CD4-positive, alpha-beta T cell treated with Interferon gamma for 1 hour (primary cell): ENCODE measurements at places on chromosomes 4 and X.

DNA sequence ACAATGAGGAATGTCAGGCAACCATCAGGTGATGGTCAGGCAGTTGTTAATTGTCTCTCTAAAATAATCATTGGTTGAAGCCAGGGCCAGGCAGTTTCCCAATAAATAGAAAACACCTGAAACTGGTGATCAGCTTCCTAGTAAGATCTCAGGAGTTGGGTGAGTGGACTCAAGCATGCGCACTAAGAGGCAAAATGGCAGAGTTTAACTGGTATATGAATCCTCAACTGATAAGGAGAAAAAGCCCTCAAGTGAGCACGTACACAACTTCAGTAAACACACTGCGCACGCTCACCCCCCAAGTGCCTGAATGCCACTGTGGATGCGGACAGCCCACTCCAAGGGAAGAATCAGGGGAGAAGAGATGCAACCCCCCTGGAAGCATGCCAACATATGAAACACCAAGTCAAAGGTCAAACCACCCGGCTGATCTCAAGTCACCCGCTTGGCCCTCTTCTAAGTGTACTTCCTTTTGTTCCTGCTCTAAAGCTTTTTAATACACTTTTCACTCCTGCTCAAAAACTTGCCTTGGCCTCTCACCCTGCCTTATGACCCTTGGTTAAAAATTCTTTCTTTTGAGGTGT is 39.9 kb downstream of the LNX1 start:
- DNase-seq: no peak

GRCh38 chr4:6322761-6323566 is 53.3 kb downstream of the WFS1 start:
- no peak for DNase-seq

GRCh38 chr4:86043755-86044592 is 315.9 kb downstream of the MAPK10 start:
- no peak for DNase-seq

DNA sequence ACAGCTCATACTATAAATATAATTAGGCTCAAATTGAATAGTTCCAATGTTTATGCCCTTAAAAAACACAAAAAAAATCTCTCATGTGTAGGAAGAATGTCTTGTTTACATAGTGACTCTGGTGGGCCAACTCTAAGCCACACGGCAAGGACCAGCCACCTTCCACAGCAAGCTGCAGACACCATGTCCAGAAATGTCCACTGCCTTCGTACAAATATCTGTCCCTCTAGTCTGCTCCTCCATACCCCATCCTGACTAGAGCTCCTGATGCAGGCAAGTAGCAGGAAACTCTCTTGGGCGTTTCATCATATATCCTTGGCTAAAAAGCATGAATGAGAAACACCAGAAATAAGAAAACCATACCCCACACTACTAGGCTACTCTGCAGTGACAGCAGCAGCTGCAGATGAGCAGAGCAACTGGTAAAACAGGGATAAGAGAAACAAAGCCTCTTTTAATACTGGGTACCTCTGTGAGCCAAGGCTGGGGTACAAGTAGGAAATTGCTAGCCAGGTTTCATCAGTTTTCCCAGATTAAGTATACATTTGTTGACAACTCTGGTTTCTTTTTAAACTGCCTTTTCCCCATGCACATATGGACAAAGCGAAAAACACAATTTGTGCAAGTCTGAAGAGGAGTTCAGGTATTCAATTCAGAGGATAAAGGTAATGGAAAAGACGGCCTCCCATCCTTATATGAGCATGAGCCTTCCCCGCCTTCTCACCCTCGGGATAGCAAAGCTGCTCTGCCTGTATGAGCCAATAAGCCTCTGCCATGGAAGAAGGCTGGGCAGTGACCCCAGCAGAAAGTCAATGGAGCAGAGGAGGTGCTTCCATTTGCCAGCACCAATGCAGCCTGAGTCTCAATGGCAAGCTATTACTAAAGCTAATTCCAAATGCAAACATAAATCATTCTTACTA is 245.4 kb downstream of the DCLK2 start:
- DNase-seq: no peak

- no peak for DNase-seq
Measured at GRCh38 chr4:6986072-6986780, 56.9 kb upstream of the TADA2B start.

DNA sequence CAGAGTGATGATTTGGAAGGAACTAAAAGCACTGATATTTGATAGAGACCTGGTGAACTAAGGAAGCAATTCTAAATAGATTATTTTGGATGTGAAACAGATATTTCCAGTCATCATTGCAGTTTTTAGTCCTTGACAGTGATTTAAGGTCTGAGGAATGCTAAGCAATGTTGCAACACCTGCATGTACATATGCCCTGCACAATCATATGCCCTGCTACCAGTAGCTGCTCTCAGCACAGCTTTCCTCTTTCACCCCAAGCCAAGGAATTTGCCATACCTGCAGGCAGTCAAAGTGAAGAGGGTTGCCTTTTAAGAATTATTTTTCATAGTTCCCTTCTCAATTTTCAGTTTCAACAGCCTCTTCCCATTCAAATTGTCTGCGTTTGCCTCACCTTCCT is 8.7 kb upstream of the FAM47A start:
- DNase-seq: no peak

- DNase-seq: no peak
Measured at GRCh38 chr4:120062663-120063195, 3.9 kb downstream of the MAD2L1 start.

DNA sequence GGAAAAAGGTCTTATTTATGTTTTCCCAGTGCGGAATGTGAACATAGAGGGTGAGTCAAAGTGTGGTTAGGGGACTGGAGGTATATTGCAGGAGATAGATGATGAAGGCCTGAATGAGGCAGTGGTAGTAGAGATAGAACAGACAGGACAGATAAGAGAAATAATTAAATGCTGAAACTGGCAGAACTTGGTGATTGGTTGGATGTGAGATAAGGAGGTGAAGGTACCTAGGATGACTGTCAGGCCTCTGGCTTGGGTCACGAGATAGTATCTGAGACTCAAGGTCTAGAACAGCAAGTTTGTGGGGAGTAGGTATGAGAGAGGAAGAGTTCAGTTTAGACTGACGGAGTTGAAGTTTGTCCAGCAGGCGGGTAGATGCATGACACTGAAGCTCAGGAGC is 3.5 kb downstream of the MND1 start:
- no peak for DNase-seq

DNA sequence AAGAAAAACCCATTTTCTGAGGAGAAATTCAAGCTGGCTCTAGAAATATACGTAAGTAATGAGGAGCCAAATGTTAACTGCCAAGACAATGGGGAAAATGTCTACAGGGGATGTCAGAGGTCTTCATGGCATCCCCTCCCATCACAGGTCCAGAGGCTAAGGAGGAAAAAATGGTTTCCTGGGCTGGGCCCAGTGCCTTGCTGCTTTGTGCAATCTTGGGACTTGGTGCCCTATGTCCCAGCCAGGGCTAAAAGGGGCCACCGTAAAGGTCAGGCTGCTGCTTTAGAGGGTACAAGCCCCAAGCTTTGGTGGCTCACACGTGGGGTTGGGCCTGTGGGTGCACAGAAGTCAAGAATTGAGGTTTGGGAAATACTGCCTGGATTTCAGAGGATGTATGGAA is 17.2 kb upstream of the IGFBP7 start:
- no peak for DNase-seq

- no peak for DNase-seq
Measured at GRCh38 chrX:74450803-74451449, 29.6 kb downstream of the SLC16A2 start.

DNA sequence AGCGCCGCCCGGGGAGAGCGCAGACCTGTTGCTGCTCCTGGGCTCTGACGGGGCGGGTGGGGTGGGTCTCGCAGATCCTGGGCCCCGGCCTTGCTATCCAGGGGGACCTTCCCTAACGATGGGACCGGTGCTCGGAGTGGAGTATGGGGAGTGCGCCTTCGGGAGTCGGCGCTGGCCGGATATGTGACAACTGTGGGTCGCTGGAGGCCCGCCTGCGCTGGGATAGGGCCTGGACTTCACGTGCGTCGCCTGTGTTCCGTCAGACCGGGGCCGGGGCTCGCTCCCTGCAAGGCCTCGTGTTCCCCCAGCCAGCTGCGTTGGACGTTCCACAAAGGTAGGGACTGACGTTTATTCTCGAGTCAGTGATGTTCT is 1.3 kb downstream of the TBL1X start:
- peak; percentile 20 for DNase-seq

DNA sequence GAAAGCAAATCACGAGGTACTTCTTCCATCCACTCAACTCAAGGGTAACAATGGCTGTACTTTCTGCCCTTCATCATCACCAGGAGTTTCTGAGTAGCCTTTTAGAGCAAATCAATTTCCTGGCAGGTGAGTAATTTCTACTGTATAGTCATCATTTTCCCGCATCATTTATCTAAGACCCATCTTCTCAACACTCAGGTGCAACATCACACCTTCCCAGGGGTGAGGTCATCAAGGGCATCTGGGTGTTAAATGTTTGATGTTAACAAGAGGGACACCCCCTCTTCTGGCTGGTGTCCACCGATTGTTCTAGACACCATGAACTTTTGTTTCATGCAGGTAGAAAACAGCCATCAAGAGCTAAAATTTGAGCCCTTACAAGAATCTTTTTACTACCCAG is 313.4 kb upstream of the MAGEB2 start:
- no peak for DNase-seq

DNA sequence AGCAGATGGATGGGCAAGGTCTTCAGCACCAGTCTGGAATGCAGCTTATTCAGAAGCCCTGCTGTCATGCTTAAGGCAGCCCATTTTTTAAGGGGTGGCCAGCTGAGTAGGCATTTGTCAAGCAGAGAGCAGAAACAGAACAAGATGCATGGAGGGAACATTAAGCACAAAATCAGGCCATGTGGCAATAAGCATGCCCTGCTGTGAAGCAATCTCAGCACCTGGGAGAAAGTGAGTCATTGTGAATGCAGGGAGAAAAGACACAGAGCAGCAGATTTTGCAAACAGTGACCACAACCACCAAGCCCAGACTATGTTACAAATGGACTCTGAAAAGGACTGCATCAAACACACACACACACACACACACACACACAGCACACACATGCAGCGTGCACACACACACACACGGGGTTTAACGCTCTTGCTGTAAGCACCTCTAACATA is 94.1 kb upstream of the GALNT7 start:
- DNase-seq: no peak

DNA sequence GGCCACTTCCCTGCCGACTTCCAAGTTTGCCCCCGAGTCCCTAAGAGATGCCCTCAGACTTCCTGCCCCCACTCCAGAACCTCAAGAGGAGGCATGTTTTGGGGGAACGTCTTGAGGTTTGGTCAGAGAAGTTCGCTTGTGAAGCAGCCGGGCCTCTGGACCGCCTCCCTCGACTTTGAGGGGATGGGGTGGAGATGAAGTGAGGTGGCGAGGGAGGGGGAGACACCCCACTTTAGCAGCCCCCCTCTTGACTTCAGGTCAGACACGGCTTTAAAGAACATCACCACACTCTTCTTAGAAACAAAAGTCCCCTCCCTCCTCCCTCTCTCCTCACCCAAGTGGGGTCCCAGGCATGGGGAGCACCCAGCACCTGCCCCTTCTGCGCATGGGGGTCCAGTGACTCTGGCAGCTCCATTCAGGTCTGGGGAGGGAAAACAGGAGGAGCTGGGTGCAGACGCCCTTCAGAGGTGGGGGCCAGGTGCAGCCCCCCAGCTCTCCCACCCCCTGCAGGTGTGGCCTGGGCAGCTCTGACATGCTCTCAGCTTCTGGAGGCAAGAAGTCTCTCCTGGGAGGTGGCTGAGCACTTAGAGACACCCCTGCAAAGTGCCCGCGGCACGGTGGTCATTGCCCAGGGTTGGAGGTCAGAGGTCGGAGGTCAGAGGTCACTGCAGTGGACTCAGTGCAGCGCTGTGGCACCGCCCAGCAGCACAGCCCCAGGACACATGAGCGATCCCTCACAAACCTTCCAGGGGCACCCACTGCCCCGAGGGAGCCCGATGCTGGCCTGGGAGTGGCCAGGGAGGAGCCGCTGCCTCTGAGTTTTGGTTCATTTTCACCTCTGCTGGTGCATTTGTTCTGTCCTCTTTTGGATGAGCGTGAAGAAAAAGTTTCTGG is 108.8 kb downstream of the CPZ start:
- DNase-seq: no peak

GRCh38 chr4:1792832-1793495 is at the start of gene FGFR3:
Gene FGFR3 (plus strand): TSS chr4:1793293. CDS start chr4:1793935, 642 bp downstream.
- DNase-seq: no peak

DNA sequence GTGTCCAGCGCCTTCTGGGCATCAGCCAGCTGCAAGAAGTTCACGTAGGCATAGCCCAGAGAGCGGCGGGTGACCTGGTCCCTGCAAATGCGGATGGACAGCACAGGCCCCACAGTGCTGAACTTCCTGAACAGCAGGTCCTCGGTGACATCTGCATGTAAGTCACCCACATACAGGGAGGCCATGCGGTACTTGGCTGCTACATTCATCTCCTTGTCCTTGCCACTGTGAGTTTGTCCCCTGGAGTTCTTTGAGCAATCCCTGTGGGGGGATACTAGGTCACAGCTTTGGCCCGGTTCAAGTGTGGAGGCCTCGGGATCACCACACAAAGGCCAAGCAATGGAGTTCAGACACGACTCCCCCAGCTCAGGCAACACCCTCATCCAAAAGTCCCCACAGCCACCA is 776 bp downstream of the PABPC4L start:
- no peak for DNase-seq

- no peak for DNase-seq
Measured at GRCh38 chr4:91826186-91826585, 477.6 kb upstream of the GRID2 start.
